ENCODE measurements at places on chromosomes 5 and 9.

- no peak for DNase-seq
These were observed 4.7 kb upstream of the TEX53 start for GRCh38 chr9:114662081-114662989.

DNA sequence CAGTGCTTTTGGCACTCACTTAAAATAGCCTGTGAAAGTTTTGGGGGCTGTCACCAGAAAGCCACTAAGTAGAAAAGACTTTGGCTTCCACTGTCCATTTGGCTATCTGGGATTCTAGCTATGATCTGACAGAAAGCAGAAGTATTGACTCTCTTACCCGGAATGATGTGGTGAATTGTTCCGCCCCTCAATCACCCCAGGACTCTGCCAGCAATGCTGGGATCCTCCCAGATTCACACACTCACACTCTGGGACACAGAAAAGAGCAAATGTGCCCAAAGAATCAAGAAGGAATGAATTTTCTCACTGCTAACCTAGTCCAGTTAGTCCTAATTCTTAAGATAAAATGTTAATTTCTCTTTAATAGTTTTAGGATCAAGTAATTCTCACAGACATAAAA, 576.9 kb downstream of the BNC2 start:
- DNase-seq: no peak

- DNase-seq: peak; percentile 15
These were observed 623 bp upstream of the TRIM36 start for GRCh38 chr5:115170134-115170928.

- DNase-seq: peak; percentile 93
These were observed at the start of gene CDH10 for GRCh38 chr5:24644761-24645160. CDH10 (minus strand) TSS chr5:24644978; CDS start chr5:24593490, 51,488 bp downstream.

DNA sequence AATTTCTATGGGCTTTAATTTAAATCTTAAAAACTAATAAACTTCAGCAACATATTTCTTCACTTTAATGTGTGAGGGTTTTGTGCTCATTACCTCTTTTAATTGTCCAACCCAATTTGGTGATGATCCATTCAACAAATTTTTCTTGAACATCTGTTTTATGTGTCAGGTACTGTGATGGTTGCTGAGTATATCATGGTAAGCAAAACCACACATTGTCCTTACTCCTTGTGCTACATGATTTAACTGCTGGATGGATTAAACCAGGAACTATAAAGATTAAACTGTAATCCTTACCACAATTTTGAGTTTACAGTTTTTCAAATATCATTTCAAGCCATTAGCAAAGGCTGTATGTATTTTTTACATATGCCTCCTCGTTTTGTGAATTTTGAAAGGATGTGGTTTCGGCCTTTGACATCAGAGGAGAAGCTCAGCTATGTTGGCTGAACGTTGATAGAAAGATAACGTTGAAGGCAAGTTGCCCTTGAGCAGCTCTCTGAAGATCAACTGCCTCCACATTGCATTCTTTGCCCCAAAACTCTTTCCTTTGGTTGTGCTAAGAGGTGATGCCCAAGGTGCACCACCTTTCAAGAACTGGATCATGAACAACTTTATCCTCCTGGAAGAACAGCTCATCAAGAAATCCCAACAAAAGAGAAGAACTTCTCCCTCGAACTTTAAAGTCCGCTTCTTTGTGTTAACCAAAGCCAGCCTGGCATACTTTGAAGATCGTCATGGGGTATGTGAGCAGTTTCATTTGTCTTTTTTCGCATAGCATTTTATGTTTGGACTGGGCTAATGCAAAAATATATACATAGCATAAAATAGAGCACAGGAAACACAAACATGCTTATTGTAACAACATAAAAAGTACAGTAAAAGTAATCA, at the start of gene ITK:
Gene ITK (plus strand): TSS at position 467 of the 891 bp plus-strand sequence. CDS start 138 bp downstream, at position 605.
- no peak for DNase-seq

- DNase-seq: no peak
These were observed 841.5 kb downstream of the DTWD2 start for GRCh38 chr5:118146824-118147223.

- DNase-seq: peak; percentile 59
These were observed 2118.6 kb upstream of the C9orf72 start for GRCh38 chr9:29691758-29692407.

- DNase-seq: no peak
These were observed 5.4 kb downstream of the ISL1 start for GRCh38 chr5:51388488-51389287.

- DNase-seq: no peak
These were observed 39.0 kb downstream of the KCNIP1 start for GRCh38 chr5:170542691-170543293.

GRCh38 chr9:2257248-2257929, 242.2 kb downstream of the SMARCA2 start:
- peak; percentile 7 for DNase-seq

GRCh38 chr9:4866239-4866969, 73.7 kb downstream of the RCL1 start:
- no peak for DNase-seq

- DNase-seq: no peak
These were observed 441.6 kb downstream of the CETN3 start for GRCh38 chr5:89967771-89968444.

GRCh38 chr9:35406183-35406959, 83.5 kb upstream of the RUSC2 start:
- no peak for DNase-seq

DNA sequence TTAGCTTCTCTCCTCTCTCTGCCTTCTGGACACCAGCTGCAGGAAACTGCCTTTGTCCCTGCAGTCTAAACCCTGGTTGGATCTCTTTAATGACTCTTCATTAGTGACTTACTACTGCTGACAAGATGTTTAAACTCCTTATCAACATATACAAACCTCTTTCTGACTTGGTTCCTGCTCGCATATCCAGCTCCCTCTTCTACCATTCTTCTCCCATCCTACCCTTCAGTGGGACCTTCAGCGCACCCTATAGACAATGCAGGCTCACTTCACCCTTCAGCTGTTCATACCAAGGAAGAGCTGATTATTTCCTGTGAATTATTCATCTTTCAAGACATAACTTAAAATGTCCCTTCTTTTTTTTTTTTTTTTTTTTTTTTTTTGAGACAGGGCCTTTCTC, 436.5 kb downstream of the KIAA0825 start:
- DNase-seq: no peak

- DNase-seq: no peak
These were observed 65.1 kb upstream of the ZNF366 start for GRCh38 chr5:72572236-72572765.

Measured in SHP77 treated with DMSO at 0.1 percent for 48 hours (cell line).